ENCODE measurements at places on chromosomes 5 and 9.
A peak's percentile ranks its signal among the peaks of the same experiment; 100 is the strongest.

- no peak for DNase-seq
Observed at GRCh38 chr9:36140086-36141084, 3.9 kb downstream of the GLIPR2 start.

DNA sequence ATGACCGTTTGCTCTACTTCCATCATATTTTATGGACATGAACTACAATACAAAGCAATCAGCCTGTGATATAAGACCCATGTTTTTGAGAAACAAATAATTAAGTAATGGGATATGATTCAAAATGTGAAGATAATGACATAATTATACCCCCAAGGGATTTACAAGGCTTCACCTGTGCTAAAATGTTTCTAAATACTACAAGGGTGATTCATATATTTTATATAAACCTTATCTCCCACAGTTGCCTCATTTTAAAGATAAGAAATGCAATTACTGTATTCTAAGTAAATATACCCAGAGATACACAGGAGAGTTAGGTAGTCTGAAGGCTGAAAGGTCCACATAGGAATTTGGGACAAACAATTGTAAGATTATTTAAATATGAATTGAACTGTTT, 662.0 kb upstream of the CHD1 start:
- no peak for DNase-seq

- DNase-seq = no peak
Observed at GRCh38 chr9:99366621-99367020, 144.5 kb downstream of the SEC61B start.

- no peak for DNase-seq
Observed at GRCh38 chr9:30258094-30258493, 2126.3 kb upstream of the ACO1 start.

DNA sequence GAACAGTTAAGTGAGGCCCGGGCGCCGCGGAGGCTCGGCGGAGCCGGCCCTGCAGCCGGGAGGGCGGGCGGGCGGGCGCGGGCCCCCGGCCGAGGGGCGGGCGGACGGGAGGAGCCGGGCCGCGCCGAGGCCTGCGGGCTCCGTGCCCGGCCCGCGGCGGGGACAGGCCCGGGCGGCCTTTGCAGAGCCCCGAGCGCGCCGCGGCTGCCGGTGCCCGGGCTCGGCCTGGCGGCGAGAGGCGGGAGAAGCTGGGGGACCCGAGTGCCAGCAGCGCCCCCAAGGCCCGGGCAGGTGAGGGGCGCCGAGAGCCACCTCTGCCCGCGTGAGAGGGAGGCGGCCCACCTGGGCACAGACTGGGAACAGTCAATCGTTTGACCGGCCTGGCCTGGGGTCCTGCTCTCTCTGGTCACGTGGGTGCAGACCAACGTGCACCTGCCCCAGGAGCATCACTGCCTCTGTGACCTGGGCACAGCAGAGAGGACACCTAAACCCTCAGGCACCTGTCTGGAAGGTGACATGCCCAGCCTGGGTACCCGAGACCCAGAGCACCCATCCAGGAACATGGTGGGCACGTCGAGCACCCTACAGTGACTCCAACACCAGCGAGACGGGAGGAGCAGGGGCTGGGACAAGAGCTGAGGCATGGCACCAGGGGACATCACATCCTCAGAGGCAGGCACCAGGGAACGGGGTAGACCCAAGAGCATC, 531 bp downstream of the MVB12B start:
- DNase-seq = peak; percentile 77

- no peak for DNase-seq
Observed at GRCh38 chr9:11417782-11418181, 805.0 kb upstream of the PTPRD start.

DNA sequence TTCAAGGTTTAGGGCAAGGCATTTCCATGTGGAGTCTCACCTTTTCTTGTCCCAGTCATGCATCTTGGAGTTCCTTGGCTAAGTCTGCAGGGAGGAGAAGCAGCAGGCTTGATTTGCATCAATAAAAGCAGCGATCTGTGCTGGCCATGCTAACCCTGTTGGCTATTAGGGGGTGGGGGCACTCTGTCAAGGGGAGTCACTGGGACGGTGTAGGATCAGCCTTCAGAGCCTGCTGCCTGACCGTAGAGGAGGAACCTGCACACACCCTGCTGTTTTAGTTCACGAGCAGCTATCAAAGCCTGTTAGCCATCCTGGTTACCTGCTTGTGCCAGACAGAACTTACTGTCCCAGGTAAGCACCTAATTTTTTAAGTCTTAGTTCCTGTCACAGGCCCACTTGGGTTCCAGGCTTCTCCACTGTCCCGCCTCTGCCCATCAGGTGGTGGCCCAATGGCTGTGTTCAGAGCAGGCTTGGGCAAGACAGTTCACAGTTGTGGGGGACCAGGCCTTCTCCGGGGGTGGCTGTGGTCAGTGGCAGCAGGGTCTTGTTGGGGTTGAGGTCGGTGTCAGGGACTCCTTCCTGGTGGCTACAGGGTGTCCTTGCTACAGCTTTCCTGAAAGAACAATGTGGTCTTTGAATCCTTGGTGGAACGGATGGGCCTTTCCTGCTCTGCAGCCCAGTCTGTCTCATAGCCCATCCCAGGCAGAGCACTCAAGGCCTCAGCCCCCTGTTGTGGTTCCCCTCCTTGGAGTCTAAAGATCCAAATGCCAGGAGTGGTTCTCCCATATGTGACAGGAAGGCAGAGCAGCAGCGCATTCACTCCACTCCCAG, 43.7 kb downstream of the SECISBP2 start:
- DNase-seq = peak; percentile 56

DNA sequence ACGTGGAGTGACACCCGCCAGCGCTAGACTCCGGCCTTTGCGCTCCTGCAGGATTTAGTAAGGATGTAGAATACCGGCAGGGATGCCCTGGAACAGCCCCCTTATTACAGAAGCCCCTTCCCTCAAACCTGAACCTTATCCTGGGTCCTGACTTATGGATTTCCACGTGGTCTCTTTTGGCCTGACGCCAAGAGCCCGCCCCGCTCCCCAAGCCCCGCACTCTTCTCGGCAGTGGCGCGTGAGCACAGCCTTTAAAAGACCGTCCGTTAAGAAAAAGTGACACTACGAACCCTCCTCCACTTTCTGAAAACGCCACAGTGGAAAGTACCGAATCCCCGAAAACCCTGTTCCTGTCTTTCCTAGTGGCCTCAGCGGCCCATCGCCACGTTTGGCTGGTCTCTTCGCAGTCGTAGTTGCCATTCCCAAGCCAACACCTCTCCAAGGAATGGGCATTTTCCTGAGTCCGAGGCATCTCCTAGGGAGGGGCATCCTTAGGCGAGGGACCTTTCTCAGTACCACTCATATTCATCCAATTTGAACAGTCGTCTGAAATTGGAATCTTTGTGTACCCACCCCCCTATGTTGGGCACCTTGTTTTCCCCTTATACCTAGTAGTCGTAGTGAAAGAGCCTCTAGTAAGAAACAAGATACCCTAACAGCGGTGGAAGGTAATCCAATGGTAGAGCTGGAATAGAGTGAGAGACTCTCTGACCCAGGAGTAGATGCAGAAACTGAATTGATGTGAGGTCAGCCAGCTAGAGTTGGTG, 732 bp upstream of the MCIDAS start:
- DNase-seq = no peak

DNA sequence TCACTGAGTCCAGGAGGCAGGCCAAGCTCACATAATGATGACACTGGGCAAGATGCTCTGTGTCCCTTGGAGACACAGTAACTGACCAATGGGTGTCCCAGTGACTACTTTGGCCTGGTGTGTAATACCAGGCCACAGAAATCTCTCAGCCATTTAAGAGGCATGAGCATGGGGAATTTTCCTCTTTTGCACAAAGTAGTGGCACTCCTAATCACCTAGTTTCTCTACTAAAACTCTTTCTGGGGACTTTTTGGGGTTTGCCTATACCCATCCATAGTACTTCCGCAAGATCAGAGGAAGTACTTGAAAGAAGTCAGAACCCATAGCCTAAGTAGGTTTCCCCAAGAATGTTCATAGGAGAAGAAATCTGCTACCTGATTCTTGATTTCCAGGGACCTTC, 161.9 kb downstream of the ARSB start:
- DNase-seq = no peak

GRCh38 chr9:26802921-26803320, 89.7 kb downstream of the CAAP1 start:
- DNase-seq = no peak

GRCh38 chr5:64165160-64165499, 513 bp upstream of the RNF180 start:
- no peak for DNase-seq

GRCh38 chr5:168528521-168529373, at the start of gene FBLL1:
TSS of gene FBLL1 (plus strand) at chr5:168529305. CDS start at chr5:168529505, 200 bp downstream.
- peak; percentile 62 for DNase-seq

All from activated CD8-positive, alpha-beta memory T cell treated with anti-CD3 and anti-CD28 coated beads for 24 hours (primary cell).